ENCODE measurements at places on chromosomes 6 and 20.

DNA sequence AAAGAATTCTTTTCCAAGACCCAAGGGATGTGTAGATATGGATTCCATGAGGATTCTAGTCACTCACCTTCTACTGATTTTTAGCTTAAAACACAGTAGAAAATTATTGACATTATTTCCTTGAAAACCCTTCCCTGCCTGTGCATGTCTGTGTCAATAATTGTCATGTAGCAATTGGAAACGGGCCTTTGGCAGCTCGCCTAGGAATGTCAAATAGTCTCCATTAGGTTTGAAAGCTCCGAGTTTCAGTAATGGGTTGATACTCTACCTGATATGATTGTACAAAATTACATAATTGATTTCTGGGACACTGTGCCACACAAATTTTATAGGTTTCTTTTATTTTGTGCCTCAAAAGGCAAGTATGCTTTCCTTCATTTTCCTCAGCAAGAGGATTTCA lies 515.2 kb upstream of the ARID1B start:
- no peak for DNase-seq

DNA sequence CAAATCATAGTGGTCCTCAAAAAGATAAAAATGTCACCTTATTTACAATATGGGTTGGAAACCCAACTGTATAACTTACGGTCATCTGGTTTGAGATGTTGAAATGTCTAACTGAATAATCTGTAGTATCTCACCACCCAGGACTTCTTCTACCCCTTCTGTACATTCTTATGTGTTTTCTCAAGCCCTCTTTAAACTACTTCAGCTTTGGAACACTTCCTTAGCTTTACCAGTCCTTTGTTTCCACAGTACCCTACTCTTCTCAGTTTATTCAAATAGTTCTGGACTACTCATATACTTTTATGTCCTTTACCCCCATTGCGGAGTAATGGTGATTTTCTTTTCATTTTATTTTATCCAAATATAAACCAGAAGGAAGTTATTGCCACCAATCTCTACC lies 128.6 kb upstream of the FOXO3 start:
- no peak for DNase-seq

GRCh38 chr6:107459283-107460082 lies at the start of gene PDSS2:
Gene PDSS2, minus strand, starts transcription at chr6:107459564. Its CDS starts 279 bp downstream, at chr6:107459285.
- DNase-seq: peak; percentile 96

DNA sequence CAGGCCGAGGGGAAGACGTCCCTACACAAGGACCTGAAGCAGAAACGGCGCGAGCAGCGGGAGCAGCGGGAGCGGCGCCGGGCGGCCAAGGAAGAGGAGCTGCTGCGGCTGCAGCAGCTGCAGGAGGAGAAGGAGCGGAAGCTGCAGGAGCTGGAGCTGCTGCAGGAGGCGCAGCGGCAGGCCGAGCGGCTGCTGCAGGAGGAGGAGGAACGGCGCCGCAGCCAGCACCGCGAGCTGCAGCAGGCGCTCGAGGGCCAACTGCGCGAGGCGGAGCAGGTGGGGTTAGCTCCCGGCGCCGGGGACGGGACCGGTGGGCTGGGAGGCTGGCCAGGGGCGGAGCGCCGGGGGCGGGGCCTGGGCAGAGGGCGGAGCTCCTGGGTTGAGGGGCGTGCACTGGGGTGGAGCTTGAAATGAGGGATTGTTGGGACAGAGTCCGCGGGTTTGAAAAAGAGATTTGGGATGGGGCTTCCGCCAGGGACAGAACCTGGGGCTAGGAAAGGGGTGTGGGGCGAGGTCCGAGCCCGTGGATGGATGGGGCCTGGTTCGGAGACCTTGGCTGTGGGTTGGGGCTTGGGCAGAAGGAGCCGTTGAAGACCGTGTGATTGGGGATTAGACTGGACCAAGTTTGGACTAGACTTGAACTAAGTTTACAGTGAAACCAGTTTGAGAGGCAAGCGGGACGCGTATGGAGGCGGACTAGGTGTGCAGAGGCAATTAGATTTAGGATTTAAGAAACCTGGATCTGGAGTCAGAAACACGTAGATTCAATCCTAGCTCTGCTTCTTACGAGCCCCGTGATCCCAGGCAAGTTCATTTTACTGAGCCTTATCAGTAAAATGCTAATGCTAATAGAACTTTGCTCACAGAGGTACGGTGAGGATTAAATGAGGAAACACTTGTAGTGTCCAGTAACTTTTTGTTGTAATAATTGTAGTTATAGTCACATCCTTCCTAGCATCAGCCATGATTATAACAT lies 20.9 kb downstream of the DEF6 start:
- DNase-seq: peak; percentile 85

DNA sequence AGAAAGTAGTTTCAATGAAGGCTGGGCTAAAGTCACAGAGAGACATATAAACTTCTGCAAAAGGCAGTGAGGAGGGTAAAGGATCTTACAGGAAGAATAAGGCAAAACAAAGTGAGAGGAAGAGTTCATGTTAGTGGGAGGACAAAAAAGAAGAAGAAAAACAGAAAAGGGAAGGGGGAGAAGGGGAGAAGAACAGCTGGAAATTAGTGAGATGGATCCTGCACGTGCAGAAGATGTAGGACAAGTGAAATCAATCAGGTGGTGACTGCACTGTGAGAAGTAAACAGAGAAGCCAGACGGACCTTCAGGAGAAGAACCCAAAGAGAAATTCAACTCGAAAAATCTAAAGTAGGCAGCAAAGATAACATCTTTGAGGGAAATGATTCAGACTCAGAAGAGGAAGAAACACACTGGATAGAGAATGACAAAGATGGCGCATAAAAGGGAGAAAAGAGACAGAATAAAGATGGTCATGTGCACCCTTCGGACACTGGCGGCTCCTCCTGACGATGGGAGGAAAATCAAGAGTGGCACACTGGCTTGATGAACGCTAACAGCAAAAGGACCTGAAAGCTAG lies 105.9 kb downstream of the MYB start:
- no peak for DNase-seq

- DNase-seq: no peak
Observed at GRCh38 chr20:17895641-17896171, 72.9 kb downstream of the SNX5 start.

- DNase-seq: no peak
Observed at GRCh38 chr6:105606831-105607463, 204.1 kb upstream of the PREP start.

Measured in coronary artery (tissue), 2 donors.